ENCODE measurements at places on chromosomes 5 and 9. TPM values are rescaled to one million over a fixed set of nuclear protein-coding genes. Genes with fewer than 3 reads are reported as not detected.

FBXL17 gene
- total RNA-seq, result 10.9 TPM

AFAP1L1 gene
- not detected for total RNA-seq

GRCh38 chr5:142286111-142286510, 38.7 kb downstream of the SPRY4 start:
- no peak for DNase-seq

GRCh38 chr9:134549336-134549735, 92.3 kb upstream of the COL5A1 start:
- no peak for DNase-seq

- DNase-seq, result no peak
Observed at GRCh38 chr9:87464110-87464991, 33.3 kb upstream of the DAPK1 start.
